ENCODE measurements at places on chromosomes 2 and 18. TPM values are rescaled to one million over a fixed set of nuclear protein-coding genes. Genes with fewer than 3 reads are reported as not detected.

Gene LRRTM1
- total RNA-seq, result not detected

Gene ID2
- total RNA-seq, result 461 TPM

Gene OBSL1
- 37.8 TPM for total RNA-seq

Gene TEKT4
- not detected for total RNA-seq

Gene TNS1
- 74.4 TPM for total RNA-seq

Gene C2orf72
- total RNA-seq, result under 0.01 TPM

Gene SERPINB10
- total RNA-seq, result not detected

Gene FBXO15
- total RNA-seq, result 1.1 TPM

Gene UGT1A4
- total RNA-seq, result not detected

Gene GPR35
- total RNA-seq, result 0.74 TPM

Gene GALNT3
- 0.71 TPM for total RNA-seq

Gene RAX
- total RNA-seq, result not detected

Gene TMEM247
- total RNA-seq, result not detected

Gene MATN3
- total RNA-seq, result 1.5 TPM

Gene TACR1
- total RNA-seq, result under 0.01 TPM

Gene NEURL3
- not detected for total RNA-seq

Gene RAB17
- 0.28 TPM for total RNA-seq

Gene CPS1
- total RNA-seq, result 18.4 TPM

Gene LYPD6
- 0.57 TPM for total RNA-seq

Gene EVA1A
- total RNA-seq, result 13.4 TPM

Gene FOXD4L1
- 0.09 TPM for total RNA-seq

Gene C2orf78
- total RNA-seq, result not detected

Gene CRACDL
- not detected for total RNA-seq

Gene ST6GAL2
- total RNA-seq, result under 0.01 TPM

Gene CD28
- under 0.01 TPM for total RNA-seq

Gene TMX3
- 104 TPM for total RNA-seq

Gene HOXD8
- 1.6 TPM for total RNA-seq

Gene HOXD11
- 0.14 TPM for total RNA-seq

Gene TMEM37
- 0.37 TPM for total RNA-seq

Gene LCT
- not detected for total RNA-seq

Gene PXDN
- 356 TPM for total RNA-seq

Gene ASPRV1
- total RNA-seq, result 0.28 TPM

Gene MSH2
- total RNA-seq, result 13.7 TPM

Gene TEX44
- total RNA-seq, result not detected

Gene LINC00305
- not detected for total RNA-seq

Gene MTHFD2
- total RNA-seq, result 146 TPM

Gene ATP6V1C2
- under 0.01 TPM for total RNA-seq

Gene TRIM43
- total RNA-seq, result not detected

Gene MRPL44
- total RNA-seq, result 25.7 TPM

Gene IL36RN
- total RNA-seq, result 0.09 TPM

Gene MC4R
- total RNA-seq, result not detected

Gene ARHGEF33
- total RNA-seq, result 0.74 TPM

Gene GAL3ST2
- total RNA-seq, result 0.18 TPM

Gene GRB14
- total RNA-seq, result 0.71 TPM

Gene MEP1B
- not detected for total RNA-seq

Data from smooth muscle cell of bladder (primary cell).